ENCODE measurements at places on chromosomes 2 and 18. TPM values are rescaled to one million over a fixed set of nuclear protein-coding genes. Genes with fewer than 3 reads are reported as not detected.

The UGT1A3 gene
- not detected for polyA plus RNA-seq

The G6PC2 gene
- polyA plus RNA-seq: not detected

The MYO1B gene
- polyA plus RNA-seq: 0.12 TPM

The INPP5D gene
- 146 TPM for polyA plus RNA-seq

The ME2 gene
- 53.9 TPM for polyA plus RNA-seq

The MARCHF7 gene
- 157 TPM for polyA plus RNA-seq

The PRKAG3 gene
- not detected for polyA plus RNA-seq

All from CD8-positive, alpha-beta memory T cell (primary cell).